ENCODE measurements at places on chromosomes 13 and 19.

- DNase-seq, result no peak
Measured at GRCh38 chr13:60787083-60787482, 390.1 kb downstream of the TDRD3 start.

GRCh38 chr19:7376151-7376852, 27.6 kb downstream of the ARHGEF18 start:
- DNase-seq, result no peak

GRCh38 chr19:33905473-33905936, 108.8 kb downstream of the KCTD15 start:
- DNase-seq, result no peak

GRCh38 chr19:30066781-30067759, 125.0 kb downstream of the URI1 start:
- DNase-seq, result no peak

DNA sequence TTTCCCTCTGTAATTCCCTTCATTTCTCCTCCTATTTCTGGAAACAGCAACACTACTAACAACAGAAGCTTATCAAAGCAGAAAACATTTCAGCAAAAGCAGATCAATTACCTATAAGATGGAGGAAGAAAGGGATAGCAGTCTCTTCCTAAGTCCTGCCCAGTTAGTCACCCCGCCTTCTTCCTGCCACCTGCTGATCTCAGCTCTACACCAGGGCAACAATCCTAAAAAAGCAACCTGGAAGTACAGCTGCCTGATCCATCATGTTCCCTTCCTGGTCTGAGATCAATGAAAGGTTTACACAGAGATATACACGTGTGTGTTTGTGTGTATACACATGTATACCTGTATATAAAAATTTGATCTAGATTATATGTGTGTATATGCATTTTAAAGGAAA, 59.4 kb downstream of the TSC22D1 start:
- no peak for DNase-seq

- DNase-seq, result peak; percentile 80
Measured at GRCh38 chr19:46624958-46625661, at the start of gene PTGIR. PTGIR (minus strand) TSS chr19:46625089; CDS start chr19:46624225, 864 bp downstream.

DNA sequence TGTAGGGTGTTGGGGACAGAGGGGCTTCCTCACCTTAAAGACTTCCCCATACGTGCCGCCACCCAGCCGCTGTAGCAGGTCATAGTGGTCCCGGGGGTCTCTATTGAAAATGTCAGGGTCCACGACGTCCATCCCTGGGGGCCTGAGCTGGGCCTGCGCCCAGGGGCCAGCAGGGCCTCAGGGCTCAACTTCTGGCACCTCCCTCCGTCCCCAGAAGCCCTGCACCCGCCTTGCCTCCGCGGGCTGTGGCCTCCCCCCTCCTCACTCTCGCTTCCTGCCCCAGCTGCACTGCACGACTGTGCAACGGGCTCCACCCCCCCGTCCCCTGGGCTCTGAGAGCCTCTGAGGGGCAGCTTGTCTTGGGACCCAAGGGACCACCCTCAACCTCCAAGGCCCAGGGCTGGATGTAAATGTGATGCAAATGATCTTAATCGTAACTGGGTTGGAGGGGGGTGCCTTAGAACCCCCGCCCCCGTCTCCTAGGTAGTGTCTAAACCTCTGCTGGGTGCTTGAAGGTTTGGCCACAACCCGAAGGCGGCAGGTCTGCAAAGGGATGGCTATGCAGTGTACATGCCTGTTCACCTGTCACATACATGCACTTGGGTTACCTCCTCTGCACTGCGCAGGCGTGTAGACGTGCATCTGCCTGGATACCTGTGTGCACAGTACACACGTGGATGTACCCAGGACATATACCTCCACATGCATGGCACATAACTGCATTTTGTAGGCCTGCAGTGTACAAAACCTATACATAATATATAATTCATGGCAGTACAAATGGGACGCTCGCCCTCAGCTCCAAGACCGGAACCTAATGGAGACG, at the start of gene MAP4K1:
Gene MAP4K1 (minus strand): TSS at position 190 of the 826 bp plus-strand sequence. CDS start 58 bp downstream, at position 132.
- DNase-seq, result no peak

GRCh38 chr13:40352380-40352778, 314.1 kb downstream of the FOXO1 start:
- DNase-seq, result no peak

GRCh38 chr19:55647732-55648584, at the start of gene CCDC106:
CCDC106 (plus strand) TSS chr19:55648212; CDS start chr19:55649047, 835 bp downstream.
- DNase-seq, result peak; percentile 81

GRCh38 chr13:64248371-64249065, 2832.9 kb upstream of the PCDH20 start:
- DNase-seq, result peak; percentile 54

DNA sequence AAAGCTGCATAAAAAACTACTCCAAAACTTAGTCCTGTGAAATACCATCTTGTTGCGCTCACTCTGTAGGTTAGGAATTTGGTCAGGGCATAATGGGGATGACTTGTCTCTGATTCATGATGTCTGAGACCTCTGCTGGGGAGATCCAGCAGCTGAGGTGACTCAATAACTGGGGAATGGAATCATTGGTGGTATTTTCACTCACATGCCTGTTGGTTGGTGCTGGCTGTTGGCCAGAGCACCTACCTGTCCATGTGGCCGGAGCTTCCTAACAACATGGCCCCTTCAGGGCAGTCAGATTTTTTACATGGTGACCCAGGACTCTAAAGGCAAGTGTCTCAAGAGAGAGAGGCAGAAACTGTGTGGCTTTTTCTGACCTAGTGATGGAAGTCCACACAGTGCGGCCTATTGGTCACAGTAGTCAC, 7.4 kb upstream of the ESD start:
- peak; percentile 97 for DNase-seq

- peak; percentile 74 for DNase-seq
Measured at GRCh38 chr19:18439025-18439909, 1.3 kb upstream of the ISYNA1 start.

- DNase-seq, result peak; percentile 74
Measured at GRCh38 chr19:14507704-14508542, 10.3 kb downstream of the DNAJB1 start.

DNA sequence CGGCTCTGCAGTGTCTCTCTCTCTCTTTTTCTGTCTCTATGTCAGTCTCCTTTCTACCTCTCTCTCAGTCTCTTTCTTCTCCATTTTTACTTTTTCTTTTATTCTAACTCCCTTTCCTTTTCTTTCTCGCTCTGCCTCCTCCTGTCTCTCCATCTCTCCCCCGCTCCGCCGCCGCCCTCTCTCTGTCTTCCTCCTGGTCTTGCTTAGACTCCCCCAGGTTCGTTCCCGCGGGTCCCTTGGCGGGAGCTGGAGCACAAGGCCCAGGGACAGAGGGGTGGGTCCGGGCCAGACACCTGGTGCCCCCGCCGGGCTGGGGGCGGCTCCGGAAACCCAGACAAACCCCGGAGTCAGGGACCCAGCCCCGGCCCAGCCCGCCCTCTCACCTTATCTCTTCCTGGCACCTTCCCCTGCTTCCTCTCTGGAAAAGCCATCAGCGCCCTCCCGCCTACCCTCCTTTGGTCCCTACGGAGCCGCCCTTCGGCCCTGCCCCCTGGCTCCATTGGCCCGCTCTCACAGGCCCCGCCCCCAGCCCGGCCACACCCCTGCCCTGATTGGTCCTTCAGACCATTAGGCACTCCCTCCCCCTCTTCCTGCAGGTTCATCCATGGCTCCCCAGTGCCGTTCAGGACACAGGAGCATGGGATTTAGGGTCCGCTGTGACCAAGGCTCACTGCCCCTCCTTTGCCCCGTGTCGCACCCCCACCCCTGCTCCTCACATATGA, 15.4 kb upstream of the NOP53 start:
- DNase-seq, result no peak

DNA sequence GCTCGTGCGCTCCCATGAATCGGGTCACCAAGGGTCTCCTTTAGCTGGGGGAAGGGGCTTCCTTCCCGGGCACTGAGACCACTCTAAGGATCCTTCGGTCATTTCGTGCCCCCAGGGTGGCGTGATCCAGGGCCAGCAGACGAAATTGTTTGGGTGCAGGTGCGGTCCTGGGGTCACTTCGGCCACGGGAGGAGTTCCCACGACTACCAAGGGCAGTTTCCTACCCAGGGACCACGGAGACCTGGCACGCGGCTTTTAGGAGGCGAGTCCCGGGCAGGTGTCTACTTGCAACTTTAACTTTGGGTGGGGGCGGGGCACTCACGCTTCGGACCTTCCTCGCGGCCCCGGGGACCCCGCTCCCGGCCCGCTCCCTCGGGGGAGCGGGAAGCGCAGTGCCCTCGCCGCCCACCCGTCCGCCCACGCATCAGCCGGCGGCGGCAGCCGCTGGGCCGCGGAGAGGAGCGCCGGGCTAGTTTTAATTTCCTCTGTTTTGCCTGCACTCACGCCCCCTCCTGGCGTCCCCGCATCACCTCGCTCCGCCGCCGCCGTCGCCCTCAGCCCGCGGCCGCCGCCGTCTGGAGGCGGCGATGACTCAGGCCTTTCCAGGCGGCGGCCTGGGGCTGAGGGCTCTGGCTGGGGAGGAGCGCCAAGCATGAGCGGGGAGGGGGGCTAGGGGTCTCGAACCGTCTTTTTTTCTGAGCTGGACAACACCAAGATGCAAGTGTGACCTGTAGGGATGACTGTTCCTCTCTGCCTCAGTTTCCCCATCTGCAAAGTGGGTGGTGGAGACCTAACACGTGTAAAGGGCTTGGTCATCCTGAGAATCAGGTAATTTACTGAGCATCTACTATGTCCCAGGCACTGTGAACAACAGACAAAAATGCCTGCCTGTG, 21.8 kb downstream of the OLFM2 start:
- peak; percentile 89 for DNase-seq

GRCh38 chr13:32314271-32315237, 609 bp downstream of the ZAR1L start:
- DNase-seq, result peak; percentile 45

DNA sequence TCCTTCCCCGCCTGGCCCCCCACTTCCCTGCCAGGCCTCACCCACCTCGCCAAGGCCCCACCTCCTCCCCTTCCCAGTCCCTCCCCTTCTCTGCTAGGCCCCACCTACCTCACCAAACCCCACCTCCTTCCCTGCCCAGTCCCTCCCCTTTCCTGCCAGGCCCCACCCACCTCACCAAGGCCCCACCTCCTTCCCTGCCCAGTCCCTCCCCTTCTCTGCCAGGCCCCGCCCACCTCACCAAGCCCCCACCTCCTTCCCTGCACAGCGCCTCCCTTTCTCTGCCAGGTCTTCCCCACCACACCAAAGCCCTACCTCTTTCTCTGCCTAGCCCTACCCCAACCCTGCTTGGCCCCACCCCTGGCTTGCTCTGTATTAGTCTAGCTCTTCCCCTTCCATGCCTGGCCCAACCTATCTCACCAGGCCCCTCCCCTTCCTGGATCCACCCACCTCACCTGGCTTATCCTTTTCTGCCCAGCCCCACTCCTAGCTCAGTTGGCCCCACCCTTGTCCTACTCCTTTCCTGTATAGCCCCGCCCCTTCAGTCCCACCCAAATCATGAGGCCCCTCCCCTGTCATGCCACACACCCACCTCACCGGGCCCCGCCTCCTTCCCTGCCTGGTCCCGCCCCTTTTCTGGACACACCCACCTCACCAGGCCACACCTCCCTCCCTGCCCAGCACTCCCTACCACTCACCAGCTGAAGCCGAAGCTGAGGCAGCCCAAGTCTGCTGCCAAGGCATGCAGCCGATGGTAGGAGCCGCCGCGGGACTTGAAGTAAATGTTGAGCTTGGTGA, 16.2 kb downstream of the CERS1 start:
- no peak for DNase-seq

DNA sequence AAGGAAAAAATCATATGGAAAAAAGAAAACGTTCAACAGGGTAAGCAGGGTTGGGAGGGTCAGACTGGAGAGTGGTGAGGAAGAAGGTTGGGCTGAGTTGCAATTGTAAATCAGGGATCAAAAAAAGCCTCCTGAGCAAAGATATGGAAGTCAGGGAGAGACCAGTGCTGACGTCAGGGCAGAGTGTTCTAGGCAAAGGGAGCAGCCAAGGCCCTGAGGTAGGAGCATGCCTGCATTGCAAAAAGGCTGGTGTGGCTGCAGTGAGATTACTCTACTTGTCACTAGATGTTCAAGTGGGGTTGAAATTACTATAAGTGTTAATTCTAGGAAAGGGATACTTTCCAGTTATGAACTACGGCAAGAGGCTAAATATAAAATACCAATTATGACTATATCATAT, 562.0 kb downstream of the MYO16 start:
- no peak for DNase-seq

DNA sequence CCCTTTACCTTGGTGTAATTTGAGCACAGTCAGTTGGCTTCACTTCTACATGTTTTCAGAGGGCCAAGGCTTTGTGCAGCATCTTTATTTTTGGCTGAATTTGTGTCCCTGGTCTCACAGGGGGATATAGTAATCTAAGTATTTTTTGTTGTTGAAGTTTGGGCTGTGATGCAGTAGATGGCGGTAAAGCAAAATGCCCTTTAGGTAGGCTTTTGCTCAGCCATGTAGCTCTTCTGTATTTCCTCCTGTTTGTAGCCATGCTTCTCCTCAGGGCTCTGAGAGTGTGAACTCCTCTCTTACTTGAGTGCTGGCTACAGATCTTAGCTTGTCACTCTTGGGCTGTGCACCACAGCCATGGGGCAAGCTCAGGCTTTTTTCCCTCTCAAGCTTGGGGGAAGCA, 328.6 kb downstream of the SLITRK5 start:
- no peak for DNase-seq

DNA sequence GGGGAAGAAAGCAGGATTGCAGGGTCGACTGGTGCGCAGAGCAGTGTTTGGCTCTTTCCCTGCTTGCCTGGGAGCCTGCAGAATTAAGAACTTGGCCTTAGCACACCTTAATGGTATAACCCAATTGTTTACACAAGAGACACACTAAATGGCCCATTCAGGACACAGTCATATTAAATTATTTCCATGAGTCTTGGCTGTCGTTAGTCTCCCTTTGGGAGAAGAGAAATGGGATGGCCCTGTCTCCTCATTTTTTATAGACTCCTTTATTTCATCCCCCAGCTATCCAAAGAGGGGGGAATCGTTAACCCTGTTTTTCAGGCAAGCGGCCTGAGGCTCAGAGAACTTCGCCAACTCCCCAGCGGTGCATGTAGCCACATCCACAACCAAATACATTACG, 282.5 kb downstream of the SUCLA2 start:
- DNase-seq, result no peak

DNA sequence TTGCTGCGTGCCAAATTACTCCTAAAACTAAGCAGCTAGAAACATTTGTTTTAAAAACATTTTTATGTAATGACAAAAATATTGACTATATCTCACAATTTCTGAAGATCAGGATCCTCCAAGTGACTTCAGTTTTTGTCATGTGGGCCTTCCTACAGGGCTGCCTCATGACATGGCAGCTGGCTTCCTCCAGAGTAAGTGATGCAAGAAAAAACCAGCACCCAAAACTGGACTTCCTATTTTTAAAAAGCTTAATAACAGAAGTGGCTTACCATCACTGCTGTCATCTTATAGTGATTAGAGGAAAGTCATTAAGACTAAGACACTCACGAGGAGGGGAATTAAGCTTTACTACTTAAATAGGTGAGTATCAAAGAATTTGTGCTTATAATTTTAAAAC, 681.7 kb downstream of the PCDH17 start:
- no peak for DNase-seq
